ENCODE measurements at places on chromosomes 2 and 18.

DNA sequence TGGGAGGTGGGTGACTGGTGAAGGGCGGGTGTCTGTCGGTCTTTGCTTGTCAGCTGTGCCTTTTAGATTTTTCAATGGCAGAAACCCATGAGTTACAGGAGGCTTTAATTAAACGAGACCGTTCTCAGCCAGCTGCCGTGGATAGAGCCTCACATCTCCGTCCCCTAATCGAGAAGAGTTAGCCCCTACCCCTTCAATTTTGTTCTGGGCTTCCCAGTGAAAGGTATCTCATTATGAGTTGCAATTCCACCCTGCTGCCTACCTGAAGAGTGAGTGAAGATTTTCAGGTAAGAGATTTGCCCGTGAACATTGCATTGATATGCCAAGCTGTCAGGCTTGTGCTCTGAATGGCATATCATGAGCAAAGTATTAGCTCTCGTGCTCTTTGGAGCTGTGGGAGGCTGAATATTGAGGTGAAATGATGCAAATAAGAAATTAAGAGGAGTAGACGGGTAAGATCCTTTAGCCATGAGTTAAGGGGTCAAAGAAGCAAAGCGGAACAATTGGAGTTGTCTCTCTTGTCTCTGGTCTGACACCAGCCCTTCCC is 118.7 kb upstream of the MSTN start:
- DNase-seq: no peak

DNA sequence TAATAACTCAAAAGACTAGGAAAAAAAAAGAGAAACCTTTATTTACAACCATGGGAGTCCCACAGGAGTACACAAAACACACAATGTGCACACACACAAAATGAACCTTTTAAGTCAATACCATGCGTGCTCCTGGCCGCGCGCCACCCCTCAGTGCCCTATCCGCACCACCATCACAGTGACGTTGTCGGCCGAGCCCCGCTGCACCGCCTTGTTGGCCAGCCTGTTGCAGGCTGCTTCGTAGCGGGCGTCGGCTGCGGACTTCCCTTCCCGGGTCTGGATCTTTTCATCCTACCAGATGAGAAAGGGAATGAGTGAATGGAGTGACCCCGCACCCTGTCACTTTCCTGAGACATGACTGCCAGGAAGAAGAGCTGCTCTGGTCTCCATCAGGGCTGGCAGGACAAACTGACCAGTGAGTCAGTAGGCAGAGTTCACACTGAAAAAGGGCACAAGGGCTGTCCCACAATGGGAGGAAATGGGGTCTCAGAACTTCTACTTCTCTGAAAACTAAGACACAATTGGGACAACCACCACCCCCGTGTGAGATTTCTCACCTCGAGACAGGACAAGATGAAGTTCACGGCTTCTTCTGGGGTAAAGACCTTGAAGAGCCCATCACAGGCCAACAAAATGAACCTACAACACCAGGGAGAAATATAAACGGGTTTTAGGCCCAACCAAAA is 11.8 kb downstream of the ERFE start:
- DNase-seq: no peak

GRCh38 chr2:120758181-120759144 is 22.8 kb downstream of the GLI2 start:
- DNase-seq: no peak

GRCh38 chr2:119794237-119794636 is 34.5 kb downstream of the PTPN4 start:
- no peak for DNase-seq

GRCh38 chr18:24063121-24063731 is 48.7 kb downstream of the TTC39C start:
- DNase-seq: no peak
